ENCODE measurements at places on chromosomes 1 and 21. TPM values are rescaled to one million over a fixed set of nuclear protein-coding genes. Genes with fewer than 3 reads are reported as not detected.

- ATAC-seq: peak; percentile 32
These were observed 5.2 kb downstream of the H6PD start for GRCh38 chr1:9239622-9240401.

DNA sequence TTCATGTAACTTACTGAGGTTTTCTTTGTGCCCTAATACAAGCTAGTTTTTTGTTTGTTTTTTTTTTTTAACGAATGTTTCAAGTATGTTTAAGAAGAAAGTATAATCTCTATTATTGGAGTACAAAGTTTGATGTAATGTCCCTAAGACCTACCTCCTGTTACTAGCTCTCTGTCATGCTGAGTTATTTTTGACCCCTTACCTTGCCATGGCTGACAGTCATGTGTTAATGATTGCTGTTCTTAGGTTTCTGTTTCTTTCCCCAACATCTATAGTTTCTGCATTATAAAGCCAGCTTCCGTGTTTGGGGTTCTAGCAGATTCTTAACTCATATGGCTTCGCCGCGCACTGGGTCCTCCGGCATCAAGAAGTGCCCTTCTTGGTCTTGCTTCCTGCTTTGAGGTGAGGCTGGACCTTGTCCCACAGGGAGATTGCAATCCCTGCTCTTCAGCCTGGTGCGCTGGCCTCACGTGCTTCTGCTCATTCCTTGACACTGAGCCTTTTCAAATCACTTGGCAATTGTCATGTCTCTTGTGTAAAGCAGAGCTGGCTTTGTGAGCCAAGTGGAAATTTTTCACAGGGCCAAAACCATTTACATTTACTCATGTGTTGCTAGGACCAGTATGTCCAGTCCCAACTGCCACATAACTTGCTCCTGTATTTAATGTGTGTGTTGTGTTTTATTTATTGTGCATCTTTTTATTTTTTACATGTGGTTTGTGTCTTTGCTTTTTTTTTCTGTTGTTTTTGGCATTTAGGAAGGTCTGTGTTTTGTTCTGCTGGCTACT lies 135.0 kb upstream of the COL6A1 start:
- ATAC-seq: peak; percentile 67

- no peak for ATAC-seq
These were observed 13.4 kb downstream of the RCSD1 start for GRCh38 chr1:167643441-167643840.

DNA sequence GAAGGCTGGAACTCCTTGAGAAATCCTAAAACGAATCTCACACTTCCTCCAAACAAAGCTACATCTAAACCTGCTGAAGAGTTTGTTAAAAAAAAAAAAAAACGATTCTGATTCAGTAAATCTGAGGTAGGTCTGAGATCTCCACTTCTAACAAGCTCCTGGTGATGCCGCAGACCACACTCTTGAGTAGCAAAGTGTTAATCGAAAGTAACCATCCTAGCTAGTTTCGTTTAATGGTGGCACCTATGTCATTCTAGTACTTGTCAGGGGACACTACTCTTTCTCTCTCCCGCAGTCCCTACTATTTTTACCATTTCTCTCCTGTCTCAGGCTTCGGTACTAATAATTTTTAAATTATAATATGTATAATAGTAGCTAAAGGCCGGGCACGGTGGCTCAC lies 2.1 kb downstream of the CLCC1 start:
- no peak for ATAC-seq

DNA sequence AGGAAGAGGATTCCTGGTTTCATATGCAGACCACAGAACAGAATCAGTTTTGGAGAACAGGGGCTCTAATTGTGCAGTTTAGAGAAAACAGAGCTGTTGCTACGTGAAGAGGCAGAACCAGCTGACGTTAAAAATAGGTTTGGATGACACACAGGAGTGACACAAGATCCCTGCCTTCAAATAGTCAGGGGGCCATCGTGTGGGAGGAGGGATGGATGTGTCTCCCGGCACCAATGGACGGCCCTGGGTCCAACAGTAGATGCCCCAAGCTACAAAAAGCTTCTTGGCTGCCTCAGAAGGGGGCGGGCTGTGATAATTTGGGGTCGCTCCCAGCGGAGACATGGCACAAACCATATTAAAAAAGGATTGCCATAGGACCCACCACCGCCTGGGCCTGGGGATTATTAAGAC lies 87.8 kb downstream of the MRPL37 start:
- ATAC-seq: peak; percentile 23

C1orf53 gene
- total RNA-seq: not detected

Measured in gastroesophageal sphincter (tissue), 4 donors.